Fibroblast of skin of back (primary cell): ENCODE measurements at places on chromosomes 4 and X.

DNA sequence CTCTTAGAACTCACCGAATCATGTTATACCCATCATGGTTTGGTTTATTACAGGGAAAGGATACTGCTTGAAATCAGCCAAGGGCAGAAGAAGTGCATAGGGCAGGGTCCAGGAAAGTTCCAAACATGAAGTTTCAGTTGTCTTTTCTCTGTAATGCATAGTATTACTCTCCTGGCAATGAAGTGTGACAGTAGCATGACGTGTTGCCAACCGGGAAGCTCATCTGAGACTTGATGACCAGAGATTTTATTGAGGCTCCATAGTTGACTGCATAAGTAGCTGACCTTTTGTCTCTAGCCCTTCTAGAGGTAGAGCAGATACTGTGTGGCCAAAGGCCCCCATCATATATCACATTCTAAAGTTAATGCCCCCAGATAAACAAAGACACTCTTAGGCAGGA lies 72.1 kb downstream of the BEND4 start:
- DNase-seq = no peak

DNA sequence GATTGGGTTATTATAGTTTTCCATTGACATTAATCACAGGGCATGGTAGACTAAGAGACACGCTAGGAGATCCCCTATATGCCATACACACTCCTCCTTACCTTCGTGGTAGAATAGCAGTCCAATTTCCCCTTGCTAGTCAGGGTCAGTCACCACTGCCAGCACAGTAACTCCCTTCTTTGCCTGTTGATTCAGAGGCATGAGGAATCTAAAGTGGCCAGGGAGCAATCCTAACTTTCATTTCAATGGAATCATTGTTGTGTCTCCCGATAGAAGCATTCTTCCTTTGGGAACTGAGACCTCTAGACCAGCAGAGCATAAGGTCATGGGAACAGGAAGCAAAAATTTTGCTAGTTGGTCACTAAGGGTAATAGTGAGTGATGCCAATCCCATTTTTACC lies 51.1 kb downstream of the COL25A1 start:
- no peak for DNase-seq

DNA sequence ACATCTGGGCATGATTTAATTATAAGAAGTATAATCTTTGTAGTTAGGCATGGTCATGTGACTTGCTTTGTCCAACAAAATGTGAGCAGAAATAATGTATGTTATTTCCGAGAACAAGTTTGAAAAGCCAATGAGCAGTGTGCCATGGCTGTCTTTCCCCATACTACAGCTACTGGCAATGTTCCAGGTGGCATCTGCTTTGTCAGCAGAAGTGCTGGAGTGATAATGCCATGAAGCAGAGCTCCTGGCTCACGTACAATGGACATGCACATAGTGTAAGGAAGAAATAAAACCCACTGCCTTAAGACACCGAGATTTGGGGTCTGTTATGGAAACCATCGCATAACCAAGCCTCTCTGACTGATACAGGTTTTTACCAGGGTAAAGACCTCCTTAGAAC lies 212.6 kb upstream of the RASGEF1B start:
- no peak for DNase-seq

GRCh38 chr4:155047755-155048154 lies 160.7 kb upstream of the NPY2R start:
- DNase-seq = peak; percentile 3

DNA sequence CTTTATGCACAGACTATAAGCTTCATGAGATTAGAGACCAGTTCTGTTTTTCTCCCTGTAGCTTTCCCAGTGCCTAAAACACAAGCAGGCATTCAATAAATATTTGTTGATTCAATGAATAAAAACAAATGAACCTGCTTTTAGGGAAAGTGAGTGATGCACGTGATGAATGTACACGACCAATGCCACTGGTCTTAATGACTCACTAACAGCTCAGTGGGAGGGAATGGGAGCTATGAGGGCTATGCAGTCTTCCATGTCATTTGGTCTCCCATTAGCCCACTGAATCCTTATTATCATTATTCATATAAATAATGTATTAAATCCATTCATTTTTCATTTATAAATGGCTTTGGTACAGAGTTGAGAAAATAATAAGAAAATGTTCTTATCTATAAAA lies 247.4 kb downstream of the FBXO8 start:
- DNase-seq = peak; percentile 27

DNA sequence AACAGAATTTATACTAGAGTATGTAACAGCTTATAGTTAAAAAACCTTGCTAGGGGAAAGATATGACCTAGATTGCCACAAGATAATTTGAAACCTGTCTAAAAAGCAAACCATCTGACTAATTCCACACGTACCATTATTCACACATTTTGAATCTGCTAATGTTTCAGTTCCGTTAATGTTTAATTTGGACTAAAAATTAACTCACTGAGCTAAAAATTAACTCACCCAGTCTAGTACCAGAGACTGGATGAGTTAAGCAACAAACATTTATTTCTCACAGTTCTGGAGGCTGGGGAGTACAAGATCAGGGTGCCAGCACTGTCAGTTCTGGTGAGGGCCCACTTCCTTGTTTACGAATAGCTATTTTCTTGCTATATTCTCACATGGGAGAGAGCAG lies 231.5 kb upstream of the DIAPH2 start:
- no peak for DNase-seq

DNA sequence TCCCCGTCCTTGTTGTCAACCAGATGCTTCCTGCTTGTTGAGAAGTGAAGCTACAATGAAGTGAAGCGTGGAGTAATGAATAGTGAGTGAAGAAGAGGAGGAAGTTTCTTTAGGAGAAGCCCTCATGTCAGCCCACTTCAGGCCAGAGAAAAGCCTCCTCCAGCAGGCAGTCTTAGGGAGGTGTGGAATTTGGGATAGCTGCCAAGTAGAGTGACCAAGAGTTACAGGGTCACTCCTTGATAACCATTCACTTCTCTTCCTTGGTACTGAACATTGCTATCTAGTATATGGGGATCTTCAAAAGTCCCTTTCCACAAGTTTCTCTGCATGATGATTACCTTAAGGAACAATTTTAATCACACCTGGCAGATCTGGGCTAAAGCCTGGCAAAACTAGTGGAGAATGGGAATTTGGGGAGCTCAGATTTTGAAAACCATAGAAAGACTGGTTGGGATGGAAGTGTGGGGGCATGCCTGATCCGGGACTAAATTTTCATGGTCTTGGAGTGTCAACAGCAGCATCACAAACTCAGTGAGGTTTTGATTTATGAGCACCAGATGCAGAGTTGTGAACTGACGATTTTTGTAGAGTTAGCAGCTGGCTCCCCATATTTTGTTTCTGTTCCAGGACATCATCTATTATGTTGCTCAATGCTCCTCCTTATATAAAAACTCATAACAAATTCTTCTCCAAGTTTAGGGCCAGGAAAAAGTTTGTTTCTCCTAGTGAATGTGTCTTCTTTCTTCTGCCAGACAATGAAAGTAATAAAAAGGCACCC lies 53.1 kb downstream of the IGSF1 start:
- no peak for DNase-seq

GRCh38 chr4:83381173-83381572 lies 46.5 kb upstream of the HPSE start:
- no peak for DNase-seq

- DNase-seq = no peak
These were observed 1221.1 kb upstream of the ADGRL3 start for GRCh38 chr4:59979061-59979460.

DNA sequence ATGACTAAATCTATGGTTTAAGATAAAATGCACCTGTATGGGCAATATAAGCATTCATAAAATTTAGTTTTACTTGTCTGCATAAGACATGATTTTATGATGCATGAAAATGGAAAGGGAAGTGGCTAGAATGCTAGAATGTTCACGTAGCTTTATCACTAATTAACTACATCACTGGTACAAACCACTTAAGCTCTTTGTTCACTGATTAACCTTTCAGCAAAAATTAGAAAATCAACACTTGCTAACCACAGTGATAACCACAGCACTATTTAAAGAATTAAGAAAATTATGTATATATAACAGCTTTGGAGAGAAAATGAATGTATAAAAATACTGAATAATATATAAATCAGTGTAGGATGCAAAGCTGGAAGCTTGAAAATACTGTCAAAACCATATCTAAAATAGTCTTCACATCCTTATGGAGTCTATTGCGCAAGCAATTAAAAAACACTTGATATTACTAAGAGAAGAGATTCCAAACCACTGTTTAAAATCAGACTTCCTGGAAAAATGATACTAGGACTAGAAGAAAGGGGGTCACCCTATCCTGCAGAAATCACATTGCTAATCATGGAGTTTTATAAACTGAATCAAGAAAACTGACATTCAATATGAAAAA lies 51.9 kb downstream of the EFHC2 start:
- DNase-seq = no peak

- no peak for DNase-seq
These were observed 25.7 kb downstream of the SH3RF1 start for GRCh38 chr4:169245061-169245460.

DNA sequence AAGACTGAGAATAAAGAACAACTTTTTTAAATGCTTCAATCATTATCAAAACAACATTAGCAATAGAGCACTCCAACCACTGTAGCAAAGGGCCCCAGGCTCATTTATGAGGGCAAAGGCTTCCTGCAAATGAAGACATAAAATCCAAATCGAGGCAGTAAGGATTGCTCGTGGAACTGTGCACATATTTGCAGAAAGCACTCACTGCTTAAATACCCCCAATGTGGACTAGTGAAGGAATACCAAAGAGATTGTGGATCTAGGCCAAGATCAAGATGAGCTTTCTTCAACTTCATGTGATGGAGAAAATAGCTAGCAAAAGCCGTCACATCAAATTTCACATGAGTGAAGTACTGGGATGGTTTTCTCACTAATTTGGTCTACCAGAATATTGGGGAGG lies 35.2 kb downstream of the GPC3 start:
- DNase-seq = no peak

DNA sequence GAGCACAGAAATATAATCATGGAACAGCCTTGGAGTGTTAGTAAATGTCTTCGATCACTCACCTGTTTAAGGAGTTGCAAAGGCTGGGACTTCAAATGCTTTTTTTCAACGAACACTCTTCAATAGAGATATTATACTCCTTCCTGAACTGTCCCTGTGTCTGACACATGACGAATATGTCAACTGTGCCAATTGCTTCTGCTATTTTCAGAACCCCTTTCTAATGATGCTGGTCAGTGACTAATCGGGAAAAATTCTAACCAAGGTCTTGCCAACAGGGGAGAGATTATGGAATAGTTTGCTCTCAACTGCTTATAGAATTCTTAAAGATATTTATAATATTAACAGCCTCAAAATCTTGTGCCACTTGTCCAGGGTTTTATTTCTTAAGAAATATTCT lies 8.5 kb upstream of the KLHL34 start:
- DNase-seq = peak; percentile 71

GRCh38 chr4:61320631-61321030 lies 120.5 kb downstream of the ADGRL3 start:
- DNase-seq = peak; percentile 52

DNA sequence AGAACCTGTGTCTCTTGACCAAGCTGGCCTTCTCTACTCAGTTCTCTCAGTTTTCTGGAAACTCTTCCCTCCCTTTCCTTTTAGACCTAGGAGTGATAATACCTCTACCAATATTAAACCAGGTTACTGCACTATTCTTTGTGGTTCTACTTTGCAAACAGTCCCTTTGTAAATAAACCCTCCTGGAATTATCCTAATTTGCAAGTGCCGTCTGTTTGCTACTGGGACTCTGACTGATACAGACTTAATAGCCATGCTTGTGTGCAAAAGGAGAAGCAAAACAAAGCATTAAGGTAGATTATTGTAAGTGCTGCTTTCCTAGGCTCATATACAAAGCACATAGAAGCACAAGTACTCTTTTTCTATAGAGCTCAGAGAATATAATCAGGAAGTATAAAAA lies 507.0 kb downstream of the INPP4B start:
- no peak for DNase-seq

DNA sequence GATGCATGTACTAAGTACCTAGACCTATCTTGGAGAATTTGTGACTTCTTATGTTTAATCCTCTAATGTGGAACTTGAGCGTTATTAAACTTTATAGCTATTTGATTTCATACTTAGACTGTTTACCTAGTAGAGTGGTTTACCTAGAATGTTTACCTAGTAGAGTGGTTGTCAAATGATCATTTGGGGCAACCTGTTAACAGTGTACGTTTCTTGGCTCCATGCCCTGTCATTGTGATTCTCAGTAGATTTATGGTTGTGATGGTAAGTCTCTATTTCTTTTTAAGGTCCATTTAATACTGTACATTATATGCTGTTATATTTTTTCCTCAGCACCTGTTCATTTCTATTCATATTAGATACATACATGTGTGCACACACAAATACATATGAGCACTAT lies 233.0 kb upstream of the MAD2L1 start:
- DNase-seq = no peak

DNA sequence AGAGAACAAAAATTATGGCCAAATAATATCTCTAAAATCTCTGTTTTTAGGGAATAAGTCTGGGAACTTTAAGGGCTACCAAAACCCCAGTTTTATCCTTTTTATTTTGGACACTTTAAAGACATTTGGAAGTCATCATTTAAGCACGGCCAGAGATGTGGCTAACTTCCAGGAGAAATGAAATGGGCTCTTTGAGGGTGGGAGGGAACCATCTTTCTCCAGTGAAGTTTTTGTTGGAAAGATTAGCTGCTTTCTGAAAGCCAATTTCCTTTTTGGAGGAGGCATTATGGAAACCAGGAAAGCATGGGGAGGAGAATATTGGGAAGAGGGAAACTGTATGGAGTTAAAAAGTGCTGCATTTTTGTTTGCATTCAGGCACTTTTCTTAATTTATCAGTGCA lies 4.8 kb downstream of the VSIG1 start:
- DNase-seq = no peak

DNA sequence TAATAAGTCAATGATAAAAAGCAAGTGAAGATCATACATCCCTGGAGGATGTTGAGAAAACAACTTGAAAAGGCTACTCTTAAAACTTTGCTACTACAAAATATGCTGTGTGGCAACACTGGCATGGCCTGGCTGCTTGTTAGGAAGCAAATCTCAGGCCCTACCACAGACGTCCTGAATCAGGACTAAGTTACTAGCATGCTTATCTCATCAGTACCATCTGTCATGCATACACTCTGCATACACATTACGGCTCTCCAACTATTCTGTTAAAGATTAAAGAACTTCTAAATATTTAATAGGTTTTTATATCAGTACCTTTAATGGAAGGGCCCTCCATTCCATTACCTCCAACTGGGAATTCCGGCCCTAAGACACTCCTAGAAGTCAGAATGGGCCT lies 8.2 kb downstream of the PAPSS1 start:
- DNase-seq = no peak

GRCh38 chr4:26819026-26819425 lies 41.6 kb upstream of the STIM2 start:
- no peak for DNase-seq

- peak; percentile 35 for DNase-seq
These were observed 259.2 kb upstream of the FTHL17 start for GRCh38 chrX:31331015-31331414.

DNA sequence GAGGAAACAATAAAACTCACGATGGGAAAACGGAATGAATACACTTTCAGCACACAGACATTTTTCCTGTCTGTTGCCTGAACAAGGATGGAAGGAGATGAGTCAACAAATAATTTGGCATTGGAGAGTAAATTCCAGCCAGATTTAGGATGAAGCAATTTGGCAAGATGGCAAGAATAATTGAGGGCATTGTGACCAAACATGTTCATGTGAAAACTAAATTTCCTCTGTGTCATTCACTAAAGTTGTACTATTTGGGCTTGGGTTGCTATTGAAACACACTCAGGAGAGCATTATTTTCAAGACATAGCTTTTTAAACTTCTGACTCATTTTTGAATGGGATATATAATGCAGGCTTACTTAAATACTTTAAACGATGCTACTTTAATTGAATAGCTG lies 1614.4 kb downstream of the PCDH19 start:
- DNase-seq = peak; percentile 27
